Renal cortex interstitium (tissue), 15 donors: ENCODE measurements at places on chromosomes 1 and 21. TPM values are rescaled to one million over a fixed set of nuclear protein-coding genes. Genes with fewer than 3 reads are reported as not detected.

- DNase-seq: no peak
Observed at GRCh38 chr1:209911746-209912145, 26.3 kb upstream of the SYT14 start.

- DNase-seq: no peak
Observed at GRCh38 chr1:45854724-45855123, 51.3 kb downstream of the MAST2 start.

GRCh38 chr1:36457691-36458090, 6.5 kb downstream of the MRPS15 start:
- DNase-seq: no peak

FOXD3 gene
- 0.18 TPM for polyA plus RNA-seq

MFN2 gene
- 67.0 TPM for polyA plus RNA-seq
